ENCODE measurements at places on chromosomes 1 and 21.

GRCh38 chr1:178411756-178412399, 84.9 kb downstream of the CLEC20A start:
- DNase-seq, result no peak

DNA sequence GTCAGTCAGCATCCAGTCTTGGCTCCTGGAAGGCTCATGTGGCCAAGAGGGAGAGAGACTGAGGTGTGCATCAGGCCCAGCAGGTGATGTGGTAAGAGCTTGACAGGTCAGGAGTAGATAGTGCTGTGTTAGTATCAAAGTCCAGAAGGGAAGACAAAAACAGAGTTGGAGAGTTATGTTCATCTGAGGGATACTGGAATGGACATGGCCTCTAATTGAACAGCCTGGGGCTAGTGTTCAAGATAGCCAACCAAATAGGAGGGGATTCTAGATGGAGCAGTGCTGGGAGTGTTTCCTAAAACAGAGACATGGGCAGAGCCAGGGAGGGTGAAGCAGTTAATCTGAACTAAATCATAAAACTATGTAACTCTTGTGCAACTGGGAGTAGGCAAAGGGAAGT, 120.7 kb upstream of the MARK1 start:
- DNase-seq, result no peak

GRCh38 chr1:212586206-212587015, 22.1 kb upstream of the ATF3 start:
- no peak for DNase-seq

DNA sequence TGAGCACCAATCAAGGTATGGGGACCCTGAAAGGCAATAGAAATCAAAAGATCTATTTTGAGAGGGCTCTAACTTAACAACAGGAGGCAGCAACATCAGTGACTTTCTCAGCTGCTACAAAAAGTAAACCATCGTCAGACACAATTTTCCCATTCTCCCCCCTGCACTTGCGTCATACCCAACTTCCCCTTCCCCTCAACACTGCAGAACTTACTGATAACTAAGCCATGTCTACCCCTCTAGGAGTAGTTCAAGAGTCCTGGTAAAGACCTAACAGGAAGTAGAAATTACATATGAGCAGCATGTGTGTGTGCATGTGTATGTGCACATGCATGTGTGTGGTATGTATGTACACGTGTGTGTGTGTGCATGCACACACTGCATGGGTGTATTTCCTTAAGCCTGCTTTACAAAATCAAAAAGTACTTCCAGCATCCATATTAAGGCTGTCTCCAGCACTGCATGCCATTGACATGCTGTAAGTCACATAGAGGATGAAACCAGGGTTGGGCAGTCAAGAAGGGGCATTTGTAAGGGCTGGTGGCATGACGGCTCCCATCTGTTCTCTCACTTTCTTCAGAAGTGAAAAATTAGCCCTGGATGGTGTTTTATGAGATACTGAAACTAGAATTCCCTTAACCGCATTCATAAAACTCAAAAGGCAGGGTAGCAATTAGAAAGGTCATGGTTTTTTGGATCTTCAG, 460.1 kb upstream of the RUNX1 start:
- no peak for DNase-seq

DNA sequence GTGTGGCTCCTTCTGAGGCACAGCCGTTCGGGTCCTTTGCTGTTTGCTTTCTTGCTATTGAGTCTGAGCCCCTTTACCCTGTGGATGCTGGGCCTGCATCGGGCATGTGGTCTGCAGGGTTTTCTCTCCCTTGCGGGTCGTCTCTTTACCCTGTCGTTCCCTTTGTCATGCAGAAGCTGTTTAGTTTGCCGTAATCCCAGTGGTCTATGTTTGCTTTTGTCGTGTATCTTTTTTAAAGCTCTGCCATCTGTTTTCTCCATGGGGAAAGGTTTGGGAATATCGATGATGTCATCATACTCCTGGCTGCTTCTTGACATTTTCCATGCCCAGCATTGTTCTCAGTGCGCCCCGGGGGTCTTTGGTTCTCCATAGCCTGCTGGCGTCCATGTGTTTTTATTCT, 68.2 kb downstream of the AGPAT3 start:
- DNase-seq, result no peak

DNA sequence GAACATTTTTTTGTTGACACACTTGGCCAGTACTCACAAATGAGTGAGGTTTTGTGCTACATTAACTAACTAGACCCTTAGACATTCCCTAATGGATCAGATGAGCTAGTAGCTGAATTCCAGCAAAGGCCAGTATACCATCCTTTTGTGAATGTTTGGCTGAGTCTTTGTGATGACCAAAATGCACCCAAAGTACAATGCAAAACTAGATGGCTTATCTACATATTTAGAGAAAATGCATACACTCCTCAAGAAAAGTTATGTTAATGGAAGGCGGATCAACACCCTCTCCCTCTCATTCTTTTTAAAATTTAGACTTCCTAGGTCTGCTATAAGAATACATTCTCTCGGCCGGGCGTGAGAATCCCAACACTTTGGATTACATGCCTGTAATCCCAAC, 20.1 kb upstream of the DNAJC28 start:
- DNase-seq, result no peak

GRCh38 chr1:210025870-210026269, 87.9 kb downstream of the SYT14 start:
- no peak for DNase-seq

DNA sequence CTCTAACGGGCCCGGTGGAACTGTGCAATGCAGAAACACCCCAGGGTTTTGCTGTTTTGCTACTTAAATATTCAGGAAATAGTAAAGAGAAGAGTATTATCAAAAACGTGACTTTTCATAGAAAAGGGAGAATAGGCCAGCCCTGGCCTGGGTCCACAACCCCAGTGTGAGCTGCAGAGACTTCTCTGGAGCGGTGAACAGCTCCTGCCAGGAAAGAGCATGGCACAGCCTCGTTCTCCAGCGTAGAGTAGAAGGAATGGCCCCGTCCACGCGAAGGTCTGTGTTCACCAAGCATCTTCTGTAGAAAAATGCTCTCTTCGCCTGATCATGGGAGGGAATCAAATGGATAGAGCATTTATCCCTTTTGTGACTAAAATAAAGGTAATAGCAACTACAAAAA, 51.4 kb downstream of the PDE9A start:
- DNase-seq, result no peak

DNA sequence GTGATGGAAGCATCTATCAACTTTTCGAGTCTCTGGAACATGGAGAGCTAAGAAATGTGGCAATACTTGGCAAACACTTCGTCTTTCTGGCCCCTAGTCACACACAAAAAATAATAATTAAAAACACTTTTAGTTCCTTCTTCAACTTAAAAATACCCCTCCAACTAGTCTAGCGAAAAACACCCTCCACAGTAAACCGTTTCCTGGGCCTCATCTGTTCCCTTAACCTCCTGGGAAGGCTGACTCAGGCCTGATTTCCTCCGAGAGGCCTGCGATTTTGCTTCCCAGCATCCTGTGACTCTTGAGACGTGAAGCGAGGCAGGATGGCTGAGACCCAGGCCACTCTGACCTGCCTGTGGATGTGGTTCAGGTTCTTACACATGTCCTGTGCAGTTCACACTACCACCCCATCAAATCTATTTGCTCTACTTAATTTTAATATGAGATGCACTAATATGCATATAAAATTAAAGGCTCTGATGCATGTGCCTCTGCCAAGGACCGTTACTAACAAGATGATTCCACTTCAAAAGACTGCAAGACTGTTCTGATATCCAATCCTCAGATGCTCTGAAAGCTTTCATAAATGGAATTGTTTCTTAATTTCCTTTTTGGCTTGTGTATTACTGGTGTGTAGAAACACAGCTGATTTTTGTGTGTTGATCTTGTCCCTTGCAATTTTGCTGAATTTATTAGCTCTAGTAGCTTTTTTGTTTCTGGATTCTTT, 3.5 kb downstream of the NAV1 start:
- DNase-seq, result no peak

GRCh38 chr1:159214149-159214760, 9.6 kb downstream of the ACKR1 start:
- DNase-seq, result no peak

DNA sequence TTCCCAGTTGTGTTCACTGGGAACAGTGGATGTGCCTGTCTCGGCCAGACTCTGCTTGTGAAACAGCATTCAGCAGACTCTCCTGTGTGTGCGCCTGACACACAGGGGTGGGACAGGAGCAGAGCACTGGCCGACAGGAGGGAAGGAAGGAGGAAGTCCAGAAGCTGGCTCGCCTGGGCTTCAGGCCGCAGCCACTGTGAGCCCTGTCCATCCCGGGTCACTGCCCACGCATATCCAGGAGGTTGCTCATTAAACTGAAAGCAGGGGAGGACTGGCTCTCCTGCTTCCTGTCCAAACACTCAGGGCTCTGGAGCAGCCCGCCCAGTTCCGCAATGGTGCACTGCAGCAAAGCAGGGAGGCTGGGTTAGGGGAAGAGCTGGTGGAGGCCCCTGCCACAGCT, 218.7 kb upstream of the VAMP3 start:
- no peak for DNase-seq
